Muscle of leg (tissue), 16 donors: ENCODE measurements at places on chromosomes 4 and X. TPM values are rescaled to one million over a fixed set of nuclear protein-coding genes. Genes with fewer than 3 reads are reported as not detected.

GRCh38 chr4:101199507-101200285 lies 147.6 kb downstream of the PPP3CA start:
- DNase-seq, result no peak

GRCh38 chrX:104568304-104568915 lies 2.4 kb downstream of the IL1RAPL2 start:
- DNase-seq, result peak; percentile 4

DNA sequence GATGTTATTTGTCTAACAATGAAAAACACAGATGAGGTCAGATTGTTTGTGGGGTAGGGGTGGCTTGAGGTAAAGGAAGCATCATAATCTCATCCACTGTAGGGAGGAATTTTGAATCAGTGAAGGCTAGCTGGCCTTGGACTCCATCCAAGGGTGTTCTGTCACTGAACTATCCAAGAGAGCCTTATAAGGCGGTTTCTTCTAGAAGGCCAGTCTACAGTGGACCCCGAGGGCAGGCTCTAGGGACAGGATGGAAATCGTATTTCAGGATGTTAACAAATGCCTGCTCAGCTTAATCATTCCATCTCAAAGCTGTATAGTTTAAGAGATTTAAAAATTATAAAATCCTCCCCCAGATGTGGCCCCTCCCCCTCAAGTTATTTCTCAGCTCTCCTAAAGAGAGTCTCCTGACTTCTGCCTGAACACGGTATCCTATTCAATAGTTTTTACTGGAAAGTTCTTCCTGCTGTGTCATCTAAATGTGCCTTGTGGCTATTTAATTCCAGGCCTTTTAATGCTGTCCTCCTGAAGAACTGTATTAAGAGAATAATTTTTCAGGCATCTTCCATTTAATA lies 8.0 kb downstream of the IGFBP7 start:
- peak; percentile 88 for DNase-seq

DNA sequence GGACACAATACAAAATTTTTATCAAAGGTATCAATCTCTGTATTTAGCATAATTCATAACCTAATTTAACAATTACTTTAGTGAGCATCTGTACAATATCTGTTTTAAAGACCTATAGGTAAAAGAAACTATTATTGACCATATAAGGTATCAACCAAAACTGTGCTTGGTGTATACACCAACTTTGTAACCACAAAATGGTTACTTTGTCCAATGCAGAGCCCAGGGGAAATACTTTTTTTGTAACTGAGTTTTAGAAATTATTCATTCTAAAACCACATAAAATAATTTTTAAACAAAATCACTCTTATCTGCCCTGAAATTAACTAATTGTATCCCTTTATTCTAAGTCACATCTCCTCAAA lies 5.0 kb downstream of the CXXC4 start:
- DNase-seq, result no peak

GRCh38 chrX:50770702-50771101 lies 43.3 kb downstream of the SHROOM4 start:
- DNase-seq, result peak; percentile 25

- DNase-seq, result peak; percentile 56
These were observed 6.6 kb upstream of the CXXC4 start for GRCh38 chr4:104501290-104501689.

- peak; percentile 84 for DNase-seq
These were observed 49.5 kb upstream of the CBR4 start for GRCh38 chr4:169059306-169060211.

- DNase-seq, result no peak
These were observed 228.1 kb upstream of the ANXA3 start for GRCh38 chr4:78323439-78323838.

- no peak for DNase-seq
These were observed 67.2 kb downstream of the BLTP1 start for GRCh38 chr4:122219356-122219755.

DNA sequence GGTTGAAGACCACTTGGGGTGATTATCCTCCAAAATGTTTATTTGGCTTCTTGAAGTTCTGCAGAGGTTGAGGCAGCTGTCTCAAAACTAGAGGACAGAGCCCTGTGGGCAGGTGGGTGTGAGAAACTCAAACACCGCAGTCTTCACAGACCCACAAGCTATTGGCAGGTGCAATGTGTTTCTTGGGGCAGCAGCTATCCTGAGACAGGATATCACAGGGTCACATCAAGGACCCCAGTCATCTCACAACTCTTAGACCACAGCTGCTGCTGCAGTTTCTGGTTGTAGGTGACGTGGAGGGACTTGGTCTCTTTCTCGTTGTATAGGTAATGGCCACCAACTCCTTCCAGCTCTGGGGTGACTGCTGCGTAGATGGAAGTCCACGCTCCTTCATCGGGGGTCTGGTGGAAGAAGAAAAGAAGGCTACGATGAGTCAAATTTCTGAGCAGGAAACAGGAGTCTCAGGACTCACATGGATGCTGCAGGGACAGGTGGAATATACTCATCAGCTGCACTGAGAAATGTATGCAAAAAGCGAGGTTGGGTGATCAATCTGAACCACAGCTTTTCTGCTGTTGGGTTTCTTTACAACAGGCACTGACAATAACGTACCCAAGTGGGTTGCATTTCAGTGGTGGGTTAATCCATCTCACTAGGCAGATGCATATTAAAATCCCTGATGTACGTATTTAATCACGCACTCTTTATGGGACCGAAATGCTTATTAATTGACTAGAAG lies 279.8 kb downstream of the DHRSX start:
- no peak for DNase-seq

The KCND1 gene
- total RNA-seq, result 0.66 TPM

The NWD2 gene
- total RNA-seq, result under 0.01 TPM

The PLXNB3 gene
- total RNA-seq, result 0.89 TPM

The UGT2B17 gene
- not detected for total RNA-seq
